ENCODE measurements at places on chromosomes 6 and 20.
A peak's percentile ranks its signal among the peaks of the same experiment; 100 is the strongest.

DNA sequence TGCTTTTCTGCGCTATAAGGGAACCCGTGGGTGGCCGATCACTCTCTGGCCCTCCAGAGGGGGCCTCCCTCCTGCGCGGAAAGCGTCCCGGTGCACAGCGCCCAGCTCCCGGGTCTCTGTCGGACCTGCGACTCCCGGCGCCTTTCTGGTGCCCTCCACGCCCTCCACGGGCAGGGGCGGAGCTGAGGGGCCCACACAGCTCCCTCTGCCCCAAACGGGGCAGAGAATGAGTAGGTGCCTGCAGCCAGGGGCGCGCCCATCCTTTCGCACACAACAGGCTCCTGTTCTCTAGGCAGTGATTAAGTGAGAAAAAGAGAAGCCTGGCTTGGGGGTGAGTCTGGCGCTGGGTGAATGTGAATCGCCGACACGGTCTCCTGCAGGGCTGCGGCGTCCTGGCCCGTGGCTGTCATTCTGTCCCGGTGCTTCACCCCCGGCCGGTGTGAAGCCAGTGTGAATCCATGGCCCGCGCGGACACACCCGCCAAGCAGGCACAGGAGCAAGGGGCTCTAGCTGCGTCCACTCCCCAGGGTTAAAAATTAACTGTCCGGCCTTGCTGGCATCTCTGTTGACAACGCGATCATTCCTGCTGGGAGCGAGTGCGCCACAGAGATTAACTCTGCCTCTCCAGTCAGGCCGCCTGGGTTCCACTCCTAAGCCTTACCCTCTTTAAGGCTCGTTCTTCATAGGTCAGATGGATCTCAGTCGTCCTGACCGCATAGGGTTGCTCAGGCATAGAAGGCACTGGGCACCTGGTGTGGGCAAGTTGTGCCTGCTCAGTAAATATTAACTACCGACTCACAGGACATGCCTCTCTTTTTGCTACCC lies 88.8 kb downstream of the PCSK2 start:
- peak; percentile 79 for DNase-seq

- no peak for DNase-seq
Measured at GRCh38 chr6:28771401-28772267, 152.2 kb downstream of the TRIM27 start.

DNA sequence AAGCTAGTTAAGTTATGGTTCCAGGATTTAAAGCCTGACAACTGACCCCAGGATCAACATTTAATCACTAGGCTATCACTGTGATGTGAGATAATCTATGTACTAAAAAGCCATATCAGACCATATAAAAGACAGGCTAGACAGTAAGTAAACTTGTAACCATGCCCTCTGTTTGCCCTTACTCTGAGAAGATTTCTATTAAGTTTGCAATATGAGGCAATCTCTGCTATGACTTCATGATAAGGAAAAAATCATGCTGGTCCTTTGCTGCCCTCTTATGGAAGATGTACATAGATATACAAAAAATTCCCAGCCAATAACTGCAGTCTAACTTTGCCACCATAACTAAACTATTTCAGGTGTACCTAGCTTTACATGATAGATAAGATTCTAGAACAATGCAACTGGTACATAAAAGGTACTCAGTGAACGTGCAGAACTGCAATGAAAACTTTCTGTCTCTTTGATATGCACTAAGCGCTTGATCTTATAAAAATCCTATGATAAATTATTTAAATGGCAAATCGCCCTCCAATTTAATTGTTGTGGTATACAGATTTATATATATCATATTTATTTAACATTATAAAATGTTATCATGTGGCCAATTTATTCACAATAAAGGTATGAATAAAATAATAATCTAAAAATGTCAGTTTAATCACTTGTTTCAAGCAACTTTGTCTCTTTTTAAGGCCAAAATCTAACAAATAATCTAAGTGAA lies 70.5 kb downstream of the FAM217A start:
- DNase-seq = peak; percentile 69

GRCh38 chr20:40511478-40511877 lies 177.6 kb downstream of the MAFB start:
- no peak for DNase-seq

- no peak for DNase-seq
Measured at GRCh38 chr20:10565922-10566897, 107.6 kb downstream of the JAG1 start.

- DNase-seq = no peak
Measured at GRCh38 chr6:101853231-101854085, 459.9 kb downstream of the GRIK2 start.

GRCh38 chr6:21633511-21634109 lies 40.1 kb downstream of the SOX4 start:
- DNase-seq = no peak

- DNase-seq = no peak
Measured at GRCh38 chr6:14828201-14828611, 417.7 kb upstream of the JARID2 start.

GRCh38 chr6:102438171-102438570 lies 1044.7 kb downstream of the GRIK2 start:
- no peak for DNase-seq

DNA sequence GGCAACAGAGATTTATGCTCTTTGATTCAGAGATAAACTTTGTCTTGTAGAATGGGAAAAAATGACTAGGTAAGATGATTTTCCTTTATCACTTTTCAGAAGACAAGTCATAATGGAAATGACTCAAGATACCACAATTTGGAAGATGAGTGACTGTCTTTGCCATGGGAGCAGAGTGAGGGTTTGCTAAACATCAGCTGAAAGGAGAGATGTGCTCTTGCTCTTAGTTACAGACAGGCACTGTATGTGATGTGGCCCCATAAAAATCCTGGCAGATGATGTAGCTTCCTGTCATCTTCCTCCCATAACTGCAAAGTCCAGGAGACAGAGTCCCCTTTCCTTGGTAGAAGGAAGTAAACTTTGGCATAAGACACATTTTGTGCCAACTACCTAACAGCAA lies 47.6 kb downstream of the BACH2 start:
- DNase-seq = peak; percentile 26

- DNase-seq = no peak
Measured at GRCh38 chr6:16973545-16974386, 128.1 kb upstream of the STMND1 start.

DNA sequence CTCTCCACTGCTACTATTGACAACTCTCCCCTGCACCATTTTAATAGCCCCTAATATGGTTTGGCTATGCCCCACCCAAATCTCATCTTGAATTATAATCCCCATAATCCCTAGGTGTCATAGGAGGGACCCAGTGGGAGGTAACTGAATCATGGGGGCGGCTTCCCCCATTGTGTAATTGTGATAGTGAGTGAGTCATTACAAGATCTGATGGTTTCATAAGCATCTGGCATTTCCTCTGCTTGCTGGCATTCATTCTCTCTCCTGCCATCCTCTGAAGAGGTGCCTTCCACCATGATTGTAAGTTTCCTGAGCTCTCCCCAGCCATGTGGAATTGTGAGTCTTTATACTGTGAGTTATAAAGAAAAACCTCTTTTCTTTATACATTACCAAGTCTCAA lies 74.1 kb upstream of the TCF21 start:
- peak; percentile 60 for DNase-seq

DNA sequence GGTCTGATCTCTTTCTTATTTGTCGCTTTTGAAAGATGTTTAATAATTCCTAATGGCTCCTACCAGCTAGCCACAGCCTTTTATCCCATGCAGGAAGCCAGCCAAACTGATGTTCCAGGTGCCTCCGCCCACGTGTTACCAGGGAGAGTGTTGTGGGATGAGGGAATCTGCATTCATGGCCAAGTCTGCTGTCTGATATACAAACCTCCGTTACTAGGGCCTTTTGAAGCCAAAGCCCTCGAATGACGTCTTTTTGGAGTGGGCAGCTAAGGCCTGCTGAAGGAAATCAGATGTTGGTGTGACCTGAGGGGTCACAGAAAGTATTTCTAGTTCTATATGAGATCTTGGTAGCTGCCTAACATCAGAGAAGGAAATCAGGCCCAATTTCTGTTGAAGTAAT lies 21.3 kb downstream of the STK35 start:
- no peak for DNase-seq

DNA sequence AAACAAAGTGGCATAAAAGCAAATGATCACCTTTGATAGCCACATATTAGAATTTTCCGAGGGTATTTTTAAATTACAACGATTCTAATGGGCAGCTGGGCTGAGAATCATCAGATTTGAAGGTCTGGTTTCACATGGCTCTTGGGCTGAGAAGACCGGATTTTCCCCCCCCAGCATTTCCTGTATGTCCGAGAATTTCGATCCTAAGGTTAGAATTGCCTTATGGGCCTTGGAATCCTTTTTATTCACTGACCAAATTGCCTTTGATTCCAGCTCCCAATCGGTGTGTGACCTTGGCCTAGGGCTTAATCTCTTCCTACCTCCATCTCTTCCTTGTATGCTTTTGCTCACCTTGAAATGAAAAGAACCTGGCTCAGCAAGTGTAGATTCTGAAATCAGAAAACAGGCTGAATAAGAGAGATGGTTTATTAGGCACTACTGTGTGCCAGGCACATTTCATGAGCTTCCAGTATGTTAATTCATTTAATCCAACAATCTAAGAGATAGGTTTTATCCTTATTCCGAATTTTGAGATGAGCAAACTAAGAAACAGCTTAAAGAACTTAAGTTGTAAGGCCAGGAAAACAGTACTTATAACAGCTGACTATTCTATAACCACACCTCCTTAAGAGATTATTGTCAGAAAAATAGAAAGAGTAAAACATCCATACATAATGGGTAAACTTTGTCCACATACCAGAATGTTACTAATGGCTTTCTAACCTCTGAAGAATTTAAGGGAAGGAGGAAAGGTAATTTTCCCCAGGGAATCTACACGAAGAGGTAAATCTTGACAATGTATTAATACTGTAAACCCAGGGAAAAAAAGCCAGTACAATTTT lies 39.4 kb downstream of the HFE start:
- DNase-seq = peak; percentile 40

GRCh38 chr6:73309535-73309784 lies 44.6 kb downstream of the DPPA5 start:
- no peak for DNase-seq

GRCh38 chr20:3670945-3671344 lies 7.7 kb upstream of the GFRA4 start:
- no peak for DNase-seq

GRCh38 chr20:14996883-14997672 lies 659.7 kb upstream of the FLRT3 start:
- DNase-seq = peak; percentile 79

GRCh38 chr6:142855893-142856623 lies 88.9 kb downstream of the HIVEP2 start:
- DNase-seq = no peak

DNA sequence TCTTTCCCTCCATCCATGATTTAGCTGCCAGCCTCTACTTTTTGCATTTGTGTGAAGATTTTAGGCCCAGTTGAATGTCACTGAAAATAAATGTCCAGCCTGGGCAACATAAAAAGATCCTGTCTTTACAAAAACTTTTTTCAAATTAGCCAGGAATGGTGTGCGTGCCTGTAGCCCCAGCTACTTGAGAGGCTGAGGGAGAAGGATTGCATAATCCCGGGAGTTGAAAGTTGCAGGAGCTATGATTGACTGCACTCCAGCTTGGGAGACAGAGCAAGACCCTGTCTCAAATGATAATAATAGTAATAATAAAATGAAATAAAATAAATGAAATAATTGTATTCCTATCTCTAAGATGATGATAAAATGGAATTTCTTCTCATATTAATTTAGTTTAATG lies 5.0 kb upstream of the GFOD1 start:
- no peak for DNase-seq

- DNase-seq = no peak
Measured at GRCh38 chr20:40410028-40410427, 279.0 kb downstream of the MAFB start.

DNA sequence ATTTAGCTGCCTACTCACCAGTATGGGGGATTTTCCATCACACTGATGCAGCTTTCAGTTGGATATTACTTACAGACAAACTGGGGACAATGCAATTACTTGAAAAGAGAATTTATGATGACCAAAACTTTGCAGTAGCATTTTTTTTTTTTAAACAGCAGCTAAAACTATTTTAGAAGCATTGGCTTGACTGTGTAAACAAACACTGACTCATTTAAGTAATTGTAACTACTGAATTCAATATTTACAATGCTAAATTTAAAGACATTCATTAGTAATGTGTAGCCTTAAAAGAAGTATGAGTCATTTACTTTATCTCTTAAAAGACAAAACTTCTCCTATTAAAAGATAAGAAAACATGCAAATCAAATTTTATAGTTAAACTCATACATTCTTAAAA lies 295.9 kb upstream of the FERMT1 start:
- DNase-seq = no peak

DNA sequence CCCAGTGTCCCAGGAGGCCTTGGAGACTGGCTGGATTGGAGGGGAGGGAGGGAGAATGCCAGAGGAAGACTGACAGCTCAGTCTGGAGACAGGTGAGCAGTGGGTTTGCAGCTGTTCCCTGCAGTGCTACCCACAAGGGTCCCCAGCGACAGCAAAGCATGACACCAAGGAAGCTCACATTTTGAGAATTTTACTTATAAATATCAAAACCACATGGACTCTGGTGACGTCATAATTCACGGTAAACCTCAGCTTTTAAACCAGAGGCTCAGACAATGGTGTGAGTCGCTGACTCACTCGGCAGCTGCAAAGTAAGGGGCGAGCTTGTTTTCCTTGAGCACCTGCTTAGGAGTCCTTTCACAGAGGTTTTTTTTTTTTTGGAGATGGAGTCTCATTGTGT lies 65.2 kb downstream of the THBS2 start:
- peak; percentile 43 for DNase-seq

GRCh38 chr20:23082846-23083552 lies 3.1 kb downstream of the CD93 start:
- DNase-seq = peak; percentile 17

DNA sequence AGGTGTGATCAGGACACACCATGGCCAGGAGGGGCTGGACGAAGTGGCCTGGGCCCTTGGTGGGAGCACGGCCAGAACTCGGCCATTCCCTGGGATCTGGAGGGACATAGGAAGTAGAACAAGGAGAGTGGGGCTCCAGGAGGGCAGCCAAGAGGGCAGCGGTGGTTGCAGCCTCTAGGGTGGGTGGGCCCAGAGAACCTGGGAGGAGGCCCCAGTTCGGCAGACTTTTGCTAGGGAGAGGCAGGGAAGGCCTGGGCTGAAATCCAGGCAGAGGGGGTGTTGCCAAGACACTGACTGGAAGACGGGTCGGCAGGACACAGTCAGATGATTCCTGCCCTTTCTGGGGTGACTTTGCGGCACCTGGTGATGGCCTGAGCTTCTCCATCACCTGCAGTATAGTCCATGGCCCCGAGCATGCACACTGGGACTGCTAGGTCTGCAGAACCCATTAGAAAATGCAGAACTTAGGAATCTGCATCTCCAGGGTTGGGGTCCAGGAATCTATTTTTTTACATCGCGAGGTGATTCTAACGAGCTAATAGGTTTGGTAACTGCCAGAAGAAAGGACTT lies 224.8 kb downstream of the SYNDIG1 start:
- no peak for DNase-seq

- DNase-seq = peak; percentile 51
Measured at GRCh38 chr6:132161283-132161682, 210.1 kb upstream of the CCN2 start.

GRCh38 chr20:36620917-36621316 lies 15.3 kb downstream of the RAB5IF start:
- no peak for DNase-seq

GRCh38 chr6:13515912-13516311 lies 28.5 kb upstream of the GFOD1 start:
- DNase-seq = no peak

GRCh38 chr6:142914369-142914768 lies 30.6 kb downstream of the HIVEP2 start:
- DNase-seq = no peak

- DNase-seq = no peak
Measured at GRCh38 chr20:62838128-62838891, 21.5 kb downstream of the COL9A3 start.

Data from kidney tubule cell (primary cell).